Stimulated activated CD4-positive, alpha-beta T cell treated with anti-CD3 and anti-CD28 coated beads, TNF-alpha, amount 100 ng/mL, for 4 hours (primary cell): ENCODE measurements at places on chromosomes 12 and 14.

DNA sequence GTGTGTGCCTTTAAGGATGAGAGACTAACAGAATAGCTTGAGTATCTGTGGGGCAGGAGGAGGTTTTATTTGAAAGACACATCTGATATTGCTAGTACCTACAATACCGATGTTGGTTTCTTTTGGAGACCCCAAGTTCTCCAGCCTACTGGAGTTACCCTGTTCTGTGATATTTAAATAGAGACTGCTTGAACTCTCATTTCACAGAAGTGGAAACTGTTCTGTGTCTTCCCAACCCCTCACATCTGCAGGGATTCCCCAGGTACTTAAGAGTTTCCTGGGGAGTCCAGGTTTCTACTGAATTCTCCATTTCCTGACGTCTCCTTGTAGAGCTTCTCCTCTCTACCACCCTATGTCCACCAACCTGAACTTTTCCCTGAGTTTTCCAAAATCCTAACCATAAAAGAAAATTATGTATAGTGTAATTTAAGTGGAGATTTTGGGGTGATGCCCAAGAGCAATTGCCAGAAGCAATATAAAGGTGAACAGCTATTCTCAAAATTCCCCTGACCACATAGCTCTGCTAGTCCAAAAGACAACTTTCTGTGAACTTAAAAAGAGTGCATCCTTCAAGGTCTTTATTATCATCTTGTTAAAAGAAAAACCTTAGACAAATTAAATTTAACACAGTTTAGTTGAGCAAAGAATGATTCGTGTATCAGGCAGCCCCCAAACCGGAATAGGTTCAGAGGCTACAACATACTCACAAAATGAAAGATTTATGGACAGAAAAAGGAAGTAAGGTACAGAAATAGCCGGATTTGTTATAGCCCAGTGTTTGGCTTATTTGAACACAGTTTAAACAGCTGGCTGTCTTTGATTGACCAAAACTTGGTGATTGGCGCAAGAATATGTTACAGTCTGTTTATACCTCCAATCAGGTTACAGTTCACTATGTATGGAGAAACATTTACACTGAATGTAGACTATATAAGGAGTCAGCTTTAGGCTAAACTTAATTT is 373.4 kb downstream of the NUAK1 start:
- DNase-seq = no peak

GRCh38 chr12:59887178-59887577 is 291.3 kb downstream of the SLC16A7 start:
- no peak for DNase-seq

DNA sequence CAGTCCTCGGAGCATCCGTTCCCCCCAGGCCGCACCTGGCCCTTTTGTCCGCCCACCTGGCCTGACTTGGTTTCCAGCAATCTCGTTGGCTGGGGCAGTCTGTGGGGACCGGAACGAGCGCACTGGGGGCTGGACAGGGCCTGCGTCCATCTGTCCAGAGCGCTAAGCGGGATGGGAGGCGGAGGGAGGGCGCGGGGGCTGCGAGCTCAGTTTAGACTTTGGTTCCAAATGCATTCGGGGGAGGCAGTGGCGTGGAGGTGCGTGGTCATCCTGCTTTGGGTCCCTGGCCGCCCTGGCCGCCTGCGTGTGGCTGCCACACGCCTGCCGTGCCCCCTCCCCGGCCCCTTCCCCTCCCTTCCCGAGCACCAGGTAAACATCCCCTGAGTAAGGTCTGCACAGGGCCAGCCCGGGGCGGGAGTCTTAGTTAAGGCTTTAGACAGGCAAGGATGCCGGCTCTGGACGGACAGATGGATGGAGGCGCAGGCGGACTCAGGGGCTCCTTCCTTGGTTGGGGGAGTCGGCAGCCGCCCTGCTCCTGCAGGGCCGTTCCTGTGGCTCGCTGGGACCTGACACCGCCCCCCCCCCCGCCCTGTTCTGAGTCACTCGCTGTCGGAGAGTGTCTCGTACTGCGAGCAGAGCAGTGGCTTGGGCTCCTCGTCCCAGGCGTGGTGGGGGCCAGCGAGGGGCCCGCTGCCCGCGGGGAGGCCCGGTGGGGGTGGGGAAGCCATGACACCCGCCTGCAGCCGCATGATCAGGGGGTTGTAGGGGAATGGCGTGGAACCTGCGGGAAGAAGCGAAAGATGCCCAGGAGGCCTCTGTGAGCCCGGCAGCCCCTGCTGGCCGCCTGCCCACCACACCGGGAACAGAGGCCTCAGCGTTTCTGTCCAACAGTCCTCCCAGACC is 30.2 kb downstream of the RFLNA start:
- no peak for DNase-seq

GRCh38 chr14:79571366-79571765 is 639.9 kb downstream of the DIO2 start:
- no peak for DNase-seq

DNA sequence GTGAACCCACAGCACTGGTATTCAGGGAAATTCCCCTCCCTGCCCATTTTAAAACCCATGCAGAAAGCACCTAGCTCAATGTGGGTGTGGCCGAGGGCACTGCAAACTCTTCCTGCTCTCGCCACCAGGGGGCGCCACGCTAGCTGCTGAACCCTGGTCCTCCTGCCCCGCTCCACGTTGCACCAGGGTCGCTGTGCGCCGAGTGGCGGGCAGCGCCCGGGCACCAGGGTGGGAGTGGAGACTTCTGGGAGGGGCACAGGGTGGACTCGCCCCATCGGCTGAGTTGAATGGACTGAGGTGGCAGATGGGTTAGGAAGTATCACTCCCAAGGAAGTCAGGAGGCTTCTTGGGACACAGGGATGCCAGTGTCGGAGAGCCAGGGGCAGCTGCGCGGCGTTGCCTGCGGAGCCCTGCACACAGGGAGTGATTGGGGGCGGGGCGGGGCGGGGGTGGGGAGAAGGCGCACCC is 48.1 kb upstream of the BCL11B start:
- peak; percentile 55 for DNase-seq
